ENCODE measurements at places on chromosomes 5 and 9. TPM values are rescaled to one million over a fixed set of nuclear protein-coding genes. Genes with fewer than 3 reads are reported as not detected.

Gene SOHLH1
- not detected for total RNA-seq

Gene LCN12
- not detected for total RNA-seq

Gene NPR3
- 0.08 TPM for total RNA-seq

Gene B4GALT1
- total RNA-seq, result 82.0 TPM

Gene GDNF
- total RNA-seq, result 0.04 TPM

Gene GPRIN1
- total RNA-seq, result 8.7 TPM

Gene LCN15
- not detected for total RNA-seq

Gene SMIM33
- total RNA-seq, result not detected

Gene DMXL1
- total RNA-seq, result 18.9 TPM

Gene SLC25A2
- total RNA-seq, result not detected

Gene MZB1
- not detected for total RNA-seq

Gene SLIT3
- total RNA-seq, result 13.8 TPM

Gene CNTNAP3
- total RNA-seq, result 2.5 TPM

Gene FAXDC2
- total RNA-seq, result 0.84 TPM

Gene TMEM174
- not detected for total RNA-seq

Gene LRRC19
- not detected for total RNA-seq

Gene BARX1
- total RNA-seq, result not detected

Gene RORB
- total RNA-seq, result not detected

Gene NPM1
- 2,999 TPM for total RNA-seq

Gene PTGER4
- 14.1 TPM for total RNA-seq

Gene ST8SIA4
- total RNA-seq, result 0.76 TPM

Gene HMHB1
- total RNA-seq, result not detected

Gene FAM163B
- total RNA-seq, result not detected

Gene NUTM2F
- total RNA-seq, result not detected

Gene WHRN
- 3.7 TPM for total RNA-seq

Gene PCDHGB5
- total RNA-seq, result 5.9 TPM

Gene PRR7
- total RNA-seq, result 35.6 TPM

Gene OTULINL
- 0.78 TPM for total RNA-seq

Gene TAF11L10
- not detected for total RNA-seq

Gene LRRC14B
- not detected for total RNA-seq

Gene GMCL2
- total RNA-seq, result not detected

Gene ZNF879
- total RNA-seq, result 1.0 TPM

Gene C5orf58
- not detected for total RNA-seq

Gene CCT5
- total RNA-seq, result 415 TPM

Gene OLFM1
- not detected for total RNA-seq

Gene ADAMTS12
- 0.16 TPM for total RNA-seq

Gene MAPK9
- total RNA-seq, result 19.6 TPM

Gene NUTM2G
- total RNA-seq, result not detected

Gene WDR31
- total RNA-seq, result 0.27 TPM

Gene FAM81B
- total RNA-seq, result not detected

Gene PCDHB9
- total RNA-seq, result not detected

Gene SPINK9
- total RNA-seq, result not detected

Gene PCDHB3
- under 0.01 TPM for total RNA-seq

Gene GCNT1
- total RNA-seq, result 3.3 TPM

Gene SPINK4
- not detected for total RNA-seq

Measured in hair follicular keratinocyte (primary cell).